BE2C (cell line): ENCODE measurements at places on chromosomes 4 and X.

DNA sequence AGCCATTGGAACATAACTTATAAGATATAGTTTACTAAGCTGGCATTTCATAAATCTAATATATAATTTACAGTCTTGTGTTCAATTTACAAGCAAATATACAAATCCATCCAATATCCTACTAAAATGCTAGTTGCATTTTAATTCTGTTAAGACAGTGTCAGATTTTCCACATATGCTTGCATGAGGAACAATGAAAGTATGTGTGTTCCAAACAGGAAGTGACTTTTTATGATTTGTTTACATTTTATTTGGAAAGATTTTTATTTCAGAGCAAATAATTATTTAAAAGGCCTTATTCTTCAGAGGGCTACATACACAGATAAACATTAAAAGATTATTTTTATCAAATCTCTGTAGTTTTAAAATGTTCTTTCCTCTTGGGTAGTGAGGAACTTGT, 130.1 kb downstream of the KLHL34 start:
- no peak for DNase-seq

DNA sequence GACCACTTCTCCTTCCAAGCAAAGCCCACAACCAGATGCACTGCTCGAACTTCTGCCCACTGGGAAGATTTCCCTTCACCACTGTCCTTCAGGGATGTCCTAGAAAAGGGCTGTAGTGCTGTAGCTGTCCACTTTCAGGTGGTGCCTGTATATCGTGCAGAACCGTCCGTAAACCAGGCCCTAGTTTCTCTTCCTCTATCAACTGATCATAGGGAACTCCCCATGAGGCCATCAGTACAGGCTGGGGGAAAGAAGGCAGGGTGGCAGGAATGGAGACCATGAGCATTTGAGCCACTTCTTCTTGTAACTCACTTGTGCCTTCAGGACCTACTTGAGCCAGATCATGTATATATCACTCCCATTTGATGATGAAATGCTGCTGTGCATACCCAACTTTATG, 57.3 kb upstream of the FAM9B start:
- DNase-seq: no peak

DNA sequence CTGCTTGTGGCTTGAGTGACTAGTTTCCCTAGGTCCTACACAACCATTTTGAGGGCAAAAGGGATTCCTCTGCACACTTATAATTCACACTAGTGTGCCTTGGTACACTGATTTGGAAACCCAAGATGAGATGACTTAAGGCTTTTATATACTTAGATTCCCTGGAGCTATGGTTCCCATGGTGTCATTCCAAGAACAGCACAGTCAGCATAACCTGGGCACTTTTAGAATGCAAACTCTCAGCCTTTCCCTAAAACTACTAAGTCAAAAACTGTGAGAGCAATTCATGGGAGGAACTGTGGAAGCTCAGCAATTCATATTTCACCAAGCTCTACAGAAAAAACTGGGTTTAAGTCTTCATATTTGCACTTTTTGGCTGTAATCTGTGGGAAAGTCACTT, 38.0 kb upstream of the ZC4H2 start:
- DNase-seq: no peak

GRCh38 chr4:172486531-172486930, 673.3 kb downstream of the GALNTL6 start:
- no peak for DNase-seq

- DNase-seq: no peak
Measured at GRCh38 chr4:52004414-52004813, 15.7 kb downstream of the LRRC66 start.

DNA sequence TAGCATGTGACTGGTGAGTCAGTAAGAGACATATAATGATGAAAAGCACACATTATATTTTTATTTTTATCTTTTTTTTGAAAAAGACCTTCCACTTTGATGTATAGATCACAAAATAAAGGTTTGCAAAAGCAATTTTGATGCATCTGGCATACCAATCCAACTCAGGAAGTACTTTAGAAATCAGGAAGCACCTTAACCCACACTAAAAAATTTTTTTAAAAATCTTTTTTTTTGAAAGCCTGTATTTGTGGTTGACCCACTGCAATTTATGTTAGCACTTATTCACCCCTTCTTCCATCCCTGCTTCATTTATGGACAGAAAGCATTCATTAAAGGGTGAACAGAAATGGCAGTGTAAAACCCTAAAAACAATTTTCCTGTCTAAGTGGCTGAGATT, 16.6 kb downstream of the TMEM255A start:
- no peak for DNase-seq

DNA sequence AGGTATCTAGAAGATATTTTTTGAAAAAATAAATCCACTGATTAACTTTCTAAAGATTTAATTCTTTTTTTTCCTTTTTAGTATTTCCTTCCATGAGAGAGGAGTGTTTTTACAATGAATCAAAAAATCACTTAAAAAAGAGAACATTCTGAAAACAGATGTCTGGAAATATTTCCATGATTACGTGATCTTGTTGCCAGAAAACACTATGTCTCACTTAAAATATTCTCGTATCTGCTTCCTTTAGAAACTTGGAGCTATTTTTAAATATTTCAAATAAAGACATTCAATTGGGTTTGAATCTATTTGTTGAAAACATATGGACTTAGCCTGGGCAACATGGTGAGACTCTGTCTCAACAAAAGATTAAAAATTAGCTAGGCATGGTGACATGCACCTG, 232.8 kb upstream of the RASGEF1B start:
- DNase-seq: no peak

GRCh38 chr4:101367201-101367600, 19.9 kb upstream of the PPP3CA start:
- no peak for DNase-seq

GRCh38 chr4:26226629-26227376, 94.0 kb upstream of the RBPJ start:
- no peak for DNase-seq

GRCh38 chrX:48465336-48465933, 4.6 kb downstream of the SLC38A5 start:
- DNase-seq: no peak

- no peak for DNase-seq
Measured at GRCh38 chr4:6044805-6045204, 26.6 kb upstream of the C4orf50 start.
